ENCODE measurements at places on chromosomes 7 and 10.
A peak's percentile ranks its signal among the peaks of the same experiment; 100 is the strongest.

DNA sequence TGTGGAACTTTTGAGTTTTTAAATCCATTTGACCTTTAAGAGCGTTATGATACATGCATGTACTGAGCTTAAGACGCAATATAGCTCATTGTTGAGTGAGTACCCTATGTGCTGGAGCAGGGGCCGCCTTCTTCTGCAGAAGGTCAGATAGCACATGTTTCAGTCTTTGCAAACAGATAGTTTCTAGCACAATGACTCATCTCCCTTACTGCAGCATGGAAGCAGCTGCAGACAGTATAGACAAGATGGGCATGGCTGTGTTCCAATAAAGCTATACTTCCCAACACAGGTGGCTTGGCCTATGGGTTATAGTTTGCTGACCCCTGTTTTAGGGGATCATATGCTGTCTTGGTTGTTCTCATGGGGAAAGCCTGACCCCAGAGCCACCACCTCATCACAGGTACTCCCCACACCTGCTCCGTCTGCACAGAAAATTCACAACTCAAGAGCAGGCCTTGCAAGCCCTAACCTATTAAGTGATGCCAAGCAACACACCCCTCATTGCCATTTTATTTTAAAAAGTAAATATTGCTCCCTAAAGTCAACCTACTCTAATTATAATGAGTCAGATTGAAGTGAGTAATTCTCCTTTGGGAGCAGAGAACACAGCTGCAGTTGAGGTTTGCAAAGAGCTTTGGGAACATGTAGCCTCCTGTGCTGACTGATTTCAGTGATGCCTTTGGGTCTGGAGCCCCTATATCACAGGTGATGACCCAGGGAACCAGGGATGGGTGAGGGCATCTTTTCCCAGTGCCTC is 330.1 kb downstream of the PAXIP1 start:
- no peak for DNase-seq

DNA sequence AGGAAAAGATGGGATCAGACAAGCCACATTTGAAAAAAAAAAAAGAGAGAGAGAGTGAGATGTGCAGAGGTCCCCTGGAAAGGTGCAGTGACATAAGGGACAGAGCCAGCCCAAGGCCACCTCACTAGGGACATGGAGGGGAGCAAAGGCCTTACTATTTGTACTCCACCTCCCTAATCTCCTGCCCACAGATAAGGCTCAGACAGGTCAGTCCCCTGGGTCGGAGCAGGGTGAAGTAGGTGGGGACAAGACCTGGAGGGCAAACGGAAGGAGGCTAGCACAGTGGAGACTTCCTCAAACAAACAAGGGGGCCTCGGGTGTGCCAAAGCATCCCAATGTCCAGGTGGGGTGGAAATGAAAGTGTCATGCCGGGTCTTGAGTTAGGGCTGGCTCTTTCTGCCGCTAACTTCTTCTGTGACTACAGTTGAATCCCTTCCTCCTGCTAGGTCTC is 7.0 kb downstream of the PRF1 start:
- DNase-seq = no peak

DNA sequence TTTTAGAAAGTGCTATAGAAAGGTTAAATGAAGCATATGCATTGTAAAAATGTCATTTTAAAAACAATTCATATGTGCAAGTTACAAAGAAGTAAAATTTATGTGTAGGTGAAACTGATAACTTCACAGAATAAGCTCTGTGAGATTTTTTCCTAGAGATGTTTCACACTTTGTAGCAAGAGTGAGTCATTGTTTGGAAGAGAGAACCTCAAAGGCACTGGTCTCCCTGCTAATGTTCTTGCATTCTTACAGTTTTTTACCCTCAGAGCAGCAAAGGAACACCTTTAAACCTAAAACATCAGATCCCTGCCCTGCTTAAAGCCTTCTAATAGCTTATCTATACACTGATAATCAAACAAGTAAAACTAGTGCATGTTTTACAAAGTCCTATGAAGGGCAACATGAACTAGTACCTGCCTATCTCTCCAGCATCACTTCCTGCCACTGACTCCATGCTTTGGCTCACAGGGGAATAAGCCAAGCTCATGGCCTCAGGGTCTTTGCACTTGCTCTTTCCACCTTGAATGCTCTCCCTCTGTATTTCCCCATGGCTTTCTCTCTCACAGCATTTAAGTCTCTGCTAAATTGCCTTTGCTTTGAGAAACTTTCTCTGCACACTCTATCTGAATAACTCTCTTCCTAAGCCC is 997.0 kb downstream of the GATA3 start:
- no peak for DNase-seq

DNA sequence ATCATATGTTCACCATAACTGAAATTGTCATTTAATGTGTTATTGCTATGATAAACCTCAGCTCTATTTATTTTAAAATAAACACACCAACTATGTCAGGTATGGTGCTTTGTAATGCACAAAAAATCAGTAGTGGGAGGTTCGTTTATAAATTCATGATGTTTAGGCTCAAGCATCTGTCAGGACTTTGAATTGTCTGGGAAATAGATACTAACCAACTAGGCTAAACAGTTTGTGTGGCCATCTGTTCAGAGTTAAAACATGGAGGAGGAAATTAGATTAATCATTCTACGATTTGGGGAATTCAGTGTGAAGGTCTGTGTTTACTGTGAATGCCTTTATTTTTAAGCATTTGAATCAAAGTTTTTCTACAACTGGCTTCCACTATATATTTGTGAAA is 212.6 kb upstream of the FZD8 start:
- no peak for DNase-seq

- peak; percentile 53 for DNase-seq
Observed at GRCh38 chr10:118754229-118754555, 578 bp downstream of the CACUL1 start.

GRCh38 chr7:12066521-12066920 is 144.6 kb upstream of the TMEM106B start:
- no peak for DNase-seq

GRCh38 chr10:33661580-33662336 is 327.3 kb upstream of the NRP1 start:
- DNase-seq = no peak

DNA sequence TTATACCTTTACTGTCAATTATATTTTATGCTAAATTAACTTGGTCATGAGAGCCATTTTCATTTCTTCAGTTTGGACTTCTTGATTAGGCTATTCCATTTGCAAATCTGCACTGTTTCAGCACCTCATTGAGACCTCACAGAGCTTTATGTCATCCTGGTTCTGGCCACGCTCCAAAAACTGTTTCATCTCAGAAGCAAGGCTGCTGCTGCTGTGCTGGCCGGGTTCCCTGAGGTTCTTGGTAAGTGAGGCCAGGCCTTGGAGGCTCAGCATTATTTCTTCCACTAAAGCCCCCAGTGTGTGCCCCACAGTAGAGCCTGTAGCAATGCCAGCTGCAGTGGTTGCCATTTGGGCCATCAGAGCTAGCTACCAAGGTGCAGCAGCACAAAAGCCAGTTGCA is 7.8 kb upstream of the ZNF485 start:
- DNase-seq = no peak

GRCh38 chr7:149796287-149796860 is 23.0 kb upstream of the ZNF467 start:
- no peak for DNase-seq

DNA sequence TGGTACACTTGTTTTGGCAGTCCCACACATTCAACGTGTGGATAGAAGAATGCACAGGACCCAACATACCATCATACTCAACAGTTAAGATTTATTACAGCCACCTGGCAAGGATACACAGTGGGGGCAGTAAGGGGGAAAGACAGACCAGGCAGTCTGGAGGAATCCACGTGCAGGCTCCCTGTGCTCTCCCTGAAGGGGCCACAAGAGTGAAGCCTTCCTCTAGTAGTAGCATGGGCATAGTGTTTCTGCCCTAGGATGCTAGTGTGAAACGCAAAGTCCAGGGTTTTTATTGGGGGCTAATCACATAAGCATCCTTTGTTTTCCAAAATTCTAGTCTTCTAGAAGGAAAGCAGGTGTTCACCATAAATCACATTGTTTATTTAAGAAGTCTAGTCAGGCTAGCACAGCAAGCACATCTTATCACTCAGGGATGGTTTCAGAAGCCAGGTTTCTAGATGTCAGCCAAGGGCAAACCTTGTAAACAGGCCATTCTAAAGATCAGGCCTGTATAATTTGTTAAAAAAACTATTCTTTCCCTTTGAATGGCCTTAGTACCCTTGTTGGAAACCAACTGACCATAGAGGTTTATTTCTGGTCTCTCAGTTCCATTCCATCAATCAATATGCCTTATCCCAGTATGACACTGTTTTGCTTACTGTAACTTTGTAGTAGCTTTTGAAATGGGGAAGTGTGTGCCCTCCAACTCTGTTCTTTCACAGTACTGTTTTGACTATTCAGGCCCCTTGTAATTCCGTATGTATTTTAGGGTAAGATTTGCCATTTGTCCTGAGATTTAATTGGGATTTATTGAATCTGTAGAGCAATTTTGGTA is 12.4 kb upstream of the TFAM start:
- DNase-seq = no peak

DNA sequence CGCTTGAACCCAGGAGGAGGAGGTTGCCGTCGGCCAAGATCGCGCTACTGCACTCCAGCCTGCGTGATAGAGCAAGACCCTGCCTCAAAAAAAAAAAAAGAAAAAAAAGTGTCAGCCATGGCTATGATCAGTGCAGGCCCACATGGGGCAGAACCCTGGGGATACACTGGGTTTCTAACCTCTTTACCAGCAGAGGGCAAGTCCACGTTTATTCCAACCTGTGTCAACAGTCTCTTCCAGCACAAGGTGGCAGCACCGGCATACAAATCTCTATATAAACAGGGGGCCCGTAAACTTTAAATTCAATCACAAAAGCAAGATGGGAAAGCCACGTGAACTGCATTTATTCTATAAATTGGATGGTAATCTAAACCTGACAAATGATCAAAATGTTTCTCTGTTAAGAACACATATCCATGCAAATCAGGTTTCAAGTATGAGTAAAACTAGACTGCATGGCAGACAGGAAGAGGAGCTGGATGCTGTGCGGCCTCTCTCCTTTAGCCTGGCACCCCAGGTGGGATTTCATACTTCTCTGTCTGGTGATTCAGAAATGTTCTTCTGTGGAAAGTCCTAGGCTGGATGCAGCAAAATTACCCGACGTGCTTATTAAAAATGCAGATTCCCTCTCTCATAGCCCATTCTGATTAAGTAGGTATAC is 60.0 kb upstream of the STEAP1B start:
- DNase-seq = peak; percentile 47

DNA sequence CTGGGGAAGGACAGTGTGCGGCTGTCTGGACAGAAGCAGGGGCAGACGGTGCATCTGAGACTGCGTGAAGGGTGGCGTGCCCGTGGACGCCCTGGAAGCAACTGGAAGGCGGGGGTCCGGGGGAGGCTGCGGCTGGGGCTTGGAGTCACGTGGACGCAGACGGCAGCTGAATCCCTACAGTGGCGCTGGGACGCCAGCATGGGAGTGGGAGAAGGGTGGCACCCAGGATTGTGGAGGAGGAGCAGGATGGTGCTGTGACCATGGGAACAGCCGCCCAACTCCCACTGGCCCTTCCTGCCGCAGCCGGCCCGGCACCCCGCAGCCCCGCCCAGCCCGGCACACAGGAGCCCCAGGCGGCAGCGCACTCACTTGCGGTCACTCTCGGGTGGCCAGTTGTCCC is 9.7 kb downstream of the INTS1 start:
- no peak for DNase-seq

Measured in neuronal stem cell (in vitro differentiated cells).